Kidney (tissue), 22 donors: ENCODE measurements at places on chromosomes 7 and 10. TPM values are rescaled to one million over a fixed set of nuclear protein-coding genes. Genes with fewer than 3 reads are reported as not detected.
A peak's percentile ranks its signal among the peaks of the same experiment; 100 is the strongest.

The OR9A2 gene
- total RNA-seq, result not detected

GRCh38 chr10:131758939-131759301 lies 141.9 kb upstream of the PPP2R2D start:
- no peak for DNase-seq

DNA sequence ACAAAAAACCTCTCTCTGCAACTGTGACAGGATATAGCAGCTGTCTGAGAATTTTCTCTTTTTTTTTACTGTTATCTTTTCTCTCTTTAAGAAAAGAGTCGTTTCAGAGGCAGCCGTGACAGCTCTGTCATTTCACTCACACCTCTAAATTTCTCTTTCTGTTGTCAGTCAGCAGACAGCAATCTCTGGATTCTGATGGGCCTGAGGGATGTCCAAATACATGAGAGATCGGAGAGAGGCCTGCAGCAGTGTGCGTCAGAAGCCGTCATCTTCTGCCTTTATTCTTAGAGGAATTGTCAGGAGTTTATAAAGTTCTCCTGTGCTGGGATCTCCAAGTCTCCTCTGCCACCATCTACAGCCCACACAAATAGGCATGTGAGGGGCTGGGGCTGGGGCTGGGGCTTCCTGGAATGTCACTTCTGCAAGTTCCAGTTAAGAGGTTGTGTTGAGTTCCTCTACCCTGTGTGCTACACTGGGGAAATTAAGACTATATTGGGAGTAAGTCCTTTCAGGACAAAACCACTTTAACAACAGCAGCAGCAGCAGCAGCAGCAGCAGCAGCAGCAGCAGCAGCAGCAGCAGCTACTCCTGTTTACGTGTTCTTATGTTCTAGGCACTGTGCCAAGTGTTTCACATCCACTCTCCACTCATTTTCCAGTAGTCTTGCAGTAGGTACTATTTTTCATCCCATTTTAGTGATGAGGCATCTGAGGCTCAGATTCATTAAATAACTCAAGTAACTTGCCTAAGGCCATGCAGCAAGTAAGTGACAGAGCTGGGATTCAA lies 541.3 kb downstream of the LRMDA start:
- DNase-seq, result no peak

DNA sequence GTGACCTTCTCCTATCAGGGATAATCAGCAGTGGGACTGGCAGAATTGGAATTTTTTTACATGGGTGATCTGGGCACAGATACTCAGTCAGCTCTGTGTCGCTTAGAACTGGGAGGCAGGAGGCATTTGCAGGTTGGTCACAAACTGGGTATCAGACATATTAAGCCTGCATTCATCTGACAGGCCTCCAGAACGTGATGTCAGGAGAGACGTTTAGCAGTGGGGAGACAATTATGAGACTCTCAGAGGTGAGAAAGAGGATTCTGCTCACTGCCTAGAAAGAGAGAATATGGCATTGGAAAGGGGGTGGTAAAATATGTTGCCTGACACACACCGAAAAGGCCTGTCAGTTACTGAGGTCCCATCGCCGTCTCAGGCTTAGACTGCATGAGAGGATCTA lies 717.6 kb upstream of the GALNT17 start:
- no peak for DNase-seq

DNA sequence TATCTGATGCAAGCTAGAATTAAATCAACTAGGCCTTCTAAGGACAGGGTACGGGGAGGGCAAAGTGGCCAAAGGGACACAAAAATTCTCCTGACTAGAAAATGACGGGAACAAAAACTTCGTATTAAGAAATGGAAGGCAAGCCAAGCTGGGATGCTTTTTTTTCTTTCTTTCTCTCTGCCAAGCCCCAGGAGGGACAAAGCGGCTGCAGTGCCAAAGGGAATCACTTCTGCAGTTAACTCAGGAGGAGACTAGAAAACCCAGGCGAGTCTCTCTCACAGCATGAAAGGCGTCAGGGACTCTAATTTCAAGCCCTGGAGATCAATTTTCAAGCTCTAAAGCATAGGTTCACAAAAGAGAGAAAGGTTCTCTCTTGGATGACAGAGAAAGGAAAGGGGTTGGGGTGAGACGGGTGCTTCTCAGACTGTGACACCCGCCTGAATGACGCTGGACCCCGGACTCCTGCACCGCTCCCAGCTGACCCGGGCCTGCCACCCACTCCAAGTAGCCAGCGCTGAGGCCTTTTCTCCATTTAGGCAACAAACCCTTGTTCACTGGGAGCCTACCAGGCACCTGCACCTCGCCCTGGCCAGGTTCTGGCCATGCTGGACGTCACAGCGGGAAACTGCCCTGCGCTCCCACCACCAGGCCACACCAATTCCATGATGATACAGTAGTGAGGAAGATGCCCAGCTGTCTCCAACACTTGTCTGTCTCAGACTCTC lies 56.5 kb downstream of the KIAA1549 start:
- no peak for DNase-seq

GRCh38 chr7:77188731-77189437 lies 10.7 kb downstream of the FGL2 start:
- no peak for DNase-seq

- DNase-seq, result no peak
Measured at GRCh38 chr7:135197343-135197742, 14.0 kb downstream of the WDR91 start.

The VPS50 gene
- 33.8 TPM for total RNA-seq

- DNase-seq, result no peak
Measured at GRCh38 chr7:88203401-88203800, 16.4 kb downstream of the SRI start.

- DNase-seq, result peak; percentile 79
Measured at GRCh38 chr10:97321032-97321803, 2.1 kb downstream of the FRAT1 start.

DNA sequence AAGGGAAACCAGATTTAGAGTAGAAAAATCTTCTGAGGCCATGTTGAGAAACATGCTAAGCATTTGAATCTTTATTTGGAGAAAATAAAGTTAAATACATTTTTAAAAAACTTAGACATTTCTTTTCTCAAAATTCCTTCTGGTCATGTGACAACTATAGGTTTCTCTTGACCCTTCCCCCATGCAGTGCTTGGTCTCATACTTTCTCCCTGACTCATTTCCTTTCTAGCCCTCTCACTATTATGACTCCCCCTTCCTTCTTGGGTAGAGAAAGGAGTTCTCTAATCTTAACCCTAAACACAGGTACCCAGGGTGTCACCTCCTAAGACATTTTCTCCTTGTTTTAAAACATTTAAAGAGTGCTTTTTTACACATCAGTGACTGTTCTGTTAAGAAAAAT lies 179.5 kb upstream of the TMEM106B start:
- DNase-seq, result peak; percentile 5

DNA sequence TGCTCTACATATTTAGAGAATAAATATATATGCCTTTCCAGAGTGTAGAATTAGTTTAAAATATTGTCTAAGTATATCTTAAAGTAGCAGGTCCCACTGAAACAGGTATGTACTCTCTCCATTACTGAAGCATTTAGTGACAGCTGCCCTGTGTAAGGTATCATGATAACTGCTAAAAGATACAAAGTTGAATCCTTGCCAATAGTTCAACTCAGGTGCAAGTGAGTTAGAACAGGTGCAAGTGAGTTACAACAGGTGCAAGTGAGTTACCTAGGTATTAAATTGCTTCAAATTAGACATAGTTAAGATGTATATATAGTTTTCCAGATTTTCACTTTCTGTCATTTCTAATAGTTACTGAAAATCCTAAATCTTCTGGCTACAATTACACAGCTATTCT lies 119.1 kb downstream of the CNOT4 start:
- DNase-seq, result no peak

DNA sequence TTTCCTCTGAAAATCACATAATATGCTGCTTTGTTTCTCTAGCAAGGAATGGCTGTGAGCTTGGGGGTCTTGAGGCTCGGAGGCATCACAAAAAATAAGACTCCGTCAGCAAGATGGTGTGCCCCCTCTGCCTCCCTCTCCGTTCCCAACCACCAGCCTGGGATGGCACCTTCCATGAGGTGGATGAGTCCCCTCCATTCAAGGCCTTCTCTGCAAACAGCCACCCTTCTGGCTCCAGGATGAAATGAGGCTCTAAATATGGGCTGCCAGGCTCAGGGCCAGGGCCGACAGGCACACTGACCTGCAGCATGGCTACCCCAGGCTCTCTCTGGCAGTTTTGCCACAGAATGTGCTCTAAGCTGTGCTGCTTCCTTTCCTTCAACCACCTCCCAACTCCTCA lies 521.5 kb downstream of the PTPRN2 start:
- no peak for DNase-seq

- no peak for DNase-seq
Measured at GRCh38 chr7:150665896-150666295, 19.6 kb upstream of the GIMAP2 start.

- no peak for DNase-seq
Measured at GRCh38 chr7:108973075-108973474, 403.4 kb downstream of the DNAJB9 start.

GRCh38 chr10:29171717-29172116 lies 117.2 kb upstream of the LYZL1 start:
- DNase-seq, result no peak

The RPEL1 gene
- not detected for total RNA-seq

The CLRN3 gene
- 9.4 TPM for total RNA-seq

DNA sequence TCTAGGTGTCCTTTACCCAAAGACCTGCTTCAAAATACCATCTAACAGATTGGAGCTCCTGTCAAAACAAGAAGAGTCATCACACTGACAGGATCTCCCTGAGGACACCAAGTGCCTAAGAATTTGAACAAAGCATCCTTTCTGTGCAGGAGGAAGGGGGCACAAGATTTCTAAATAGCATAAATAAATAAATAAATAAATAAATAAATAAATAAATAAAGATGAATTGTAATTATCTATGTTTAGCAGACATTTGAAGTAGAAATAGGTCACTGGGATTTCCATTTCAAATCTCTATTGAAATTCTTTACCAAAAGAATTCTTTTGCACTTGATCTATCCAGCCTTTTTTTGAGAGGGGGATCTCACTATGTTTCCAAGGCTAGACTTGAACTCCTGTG lies 65.3 kb downstream of the NPSR1 start:
- DNase-seq, result no peak

- no peak for DNase-seq
Measured at GRCh38 chr7:150450491-150451001, at the start of gene GIMAP8. TSS of gene GIMAP8 (plus strand) at chr7:150450630. CDS start at chr7:150466699, 16,069 bp downstream.

The ADAMTS14 gene
- 0.47 TPM for total RNA-seq

- DNase-seq, result no peak
Measured at GRCh38 chr10:12214763-12215218, 18.8 kb downstream of the CDC123 start.

The FANK1 gene
- total RNA-seq, result 13.4 TPM

- no peak for DNase-seq
Measured at GRCh38 chr7:134903073-134903790, 83.1 kb upstream of the AGBL3 start.

The ZNF438 gene
- 9.9 TPM for total RNA-seq

DNA sequence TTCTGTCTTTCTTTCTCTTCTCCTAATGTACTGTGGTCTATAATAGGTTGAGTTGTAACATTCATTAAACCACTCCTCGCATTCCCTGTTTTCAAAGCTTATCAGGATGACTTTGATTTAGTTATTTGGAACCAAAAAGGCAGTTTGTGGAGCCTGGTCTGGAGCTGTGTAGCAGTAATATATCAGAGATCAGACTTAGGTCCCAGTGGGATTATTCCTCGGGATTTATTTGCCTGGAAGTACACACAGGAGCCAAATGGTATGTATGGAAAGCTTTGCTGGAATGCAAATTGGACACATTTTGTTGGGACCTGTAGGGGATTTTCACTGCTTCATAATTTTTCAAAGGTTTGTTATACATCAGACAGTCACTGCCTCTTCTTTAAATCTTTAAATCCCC lies 40.9 kb downstream of the GBF1 start:
- DNase-seq, result peak; percentile 52

GRCh38 chr7:102152672-102153598 lies 133.7 kb upstream of the SH2B2 start:
- peak; percentile 42 for DNase-seq

DNA sequence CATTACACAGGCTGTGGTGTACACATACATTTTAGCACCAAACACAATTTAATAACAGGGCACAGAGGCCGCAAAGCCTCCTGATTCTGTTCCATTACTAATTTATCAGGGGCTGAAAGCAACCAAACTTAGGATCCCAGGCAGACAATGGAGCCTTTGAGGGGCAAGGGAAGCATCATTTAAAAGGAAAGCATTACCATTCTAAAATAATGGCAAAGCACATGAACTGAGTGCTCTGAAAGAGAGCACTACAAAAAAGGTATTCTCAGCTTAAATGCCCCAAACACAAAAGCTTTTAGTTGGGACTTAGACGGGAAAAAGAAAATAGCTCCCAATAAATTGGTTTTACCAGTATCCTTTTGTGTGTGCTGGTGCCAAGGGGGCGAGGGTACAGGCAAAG lies 282.0 kb upstream of the ETV1 start:
- DNase-seq, result no peak

The NPVF gene
- not detected for total RNA-seq

GRCh38 chr7:29285444-29285793 lies 90.8 kb downstream of the CHN2 start:
- no peak for DNase-seq
